Activated T-cell treated with anti-CD3 and anti-CD28 coated beads, Interleukin-2, amount 50 U/mL, for 4 hours (primary cell): ENCODE measurements at places on chromosomes 7 and 10.

GRCh38 chr7:104127204-104127603, 80.6 kb downstream of the ORC5 start:
- DNase-seq = no peak

GRCh38 chr10:5274795-5275194, 78.2 kb downstream of the AKR1C4 start:
- DNase-seq = no peak

DNA sequence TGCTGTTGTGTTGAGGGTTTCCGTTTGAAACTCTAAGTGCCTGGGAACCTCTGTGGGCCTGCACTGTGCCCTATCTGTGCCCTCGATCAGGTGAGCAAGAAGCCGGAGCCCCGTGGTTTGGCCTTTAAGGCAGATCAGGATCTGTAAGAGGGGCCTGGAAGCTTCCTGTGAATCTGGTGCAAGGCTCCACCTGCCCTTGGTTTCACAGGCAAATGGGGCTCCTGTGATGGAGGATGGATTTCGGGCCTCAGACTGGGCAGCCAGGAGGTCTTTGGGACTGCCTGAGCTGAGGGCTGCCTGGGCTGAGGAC, 21.6 kb downstream of the SCART1 start:
- DNase-seq = no peak

DNA sequence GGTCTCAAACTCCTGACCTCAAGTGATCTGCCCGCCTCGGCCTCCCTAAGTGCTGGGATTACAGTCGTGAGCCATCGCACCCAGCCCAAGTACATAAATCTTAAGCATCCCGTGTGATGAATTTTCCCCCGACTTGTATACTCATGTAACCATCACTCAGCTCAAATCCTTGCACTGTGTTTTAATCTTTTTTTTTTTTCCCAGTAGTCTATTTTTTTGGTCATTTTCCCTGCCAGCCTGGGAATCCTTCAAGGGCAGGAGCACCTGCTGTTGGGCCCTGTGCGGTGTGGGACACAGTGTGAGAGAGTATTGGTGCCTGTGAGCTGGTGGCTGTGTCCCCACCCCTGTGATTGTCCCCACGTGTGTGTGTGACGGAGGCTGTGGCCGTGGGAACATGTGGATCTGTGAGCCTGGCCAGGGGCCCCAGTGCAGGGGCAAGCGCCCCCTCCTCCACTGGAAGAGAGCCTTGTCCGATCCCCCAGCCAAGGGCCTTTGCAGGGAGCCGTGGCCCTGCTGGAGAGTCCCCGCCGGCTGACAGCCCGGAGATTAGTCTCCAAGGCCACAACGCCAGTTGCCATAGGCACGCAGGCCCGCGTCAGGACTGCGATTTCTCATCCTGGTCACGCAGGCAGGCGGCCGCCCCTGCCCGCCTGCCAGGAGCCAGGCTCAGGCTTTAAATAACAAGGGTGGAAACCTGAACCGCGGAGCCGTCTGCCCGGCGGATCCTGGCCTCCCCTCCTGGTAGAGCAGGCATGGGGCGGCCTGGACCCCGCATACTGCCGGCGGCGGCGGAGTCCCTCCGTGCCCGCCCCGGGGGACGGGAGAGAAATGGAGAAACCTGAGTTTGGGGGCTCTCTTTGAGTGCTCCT, 26.5 kb downstream of the GTF2IRD1 start:
- DNase-seq = no peak

DNA sequence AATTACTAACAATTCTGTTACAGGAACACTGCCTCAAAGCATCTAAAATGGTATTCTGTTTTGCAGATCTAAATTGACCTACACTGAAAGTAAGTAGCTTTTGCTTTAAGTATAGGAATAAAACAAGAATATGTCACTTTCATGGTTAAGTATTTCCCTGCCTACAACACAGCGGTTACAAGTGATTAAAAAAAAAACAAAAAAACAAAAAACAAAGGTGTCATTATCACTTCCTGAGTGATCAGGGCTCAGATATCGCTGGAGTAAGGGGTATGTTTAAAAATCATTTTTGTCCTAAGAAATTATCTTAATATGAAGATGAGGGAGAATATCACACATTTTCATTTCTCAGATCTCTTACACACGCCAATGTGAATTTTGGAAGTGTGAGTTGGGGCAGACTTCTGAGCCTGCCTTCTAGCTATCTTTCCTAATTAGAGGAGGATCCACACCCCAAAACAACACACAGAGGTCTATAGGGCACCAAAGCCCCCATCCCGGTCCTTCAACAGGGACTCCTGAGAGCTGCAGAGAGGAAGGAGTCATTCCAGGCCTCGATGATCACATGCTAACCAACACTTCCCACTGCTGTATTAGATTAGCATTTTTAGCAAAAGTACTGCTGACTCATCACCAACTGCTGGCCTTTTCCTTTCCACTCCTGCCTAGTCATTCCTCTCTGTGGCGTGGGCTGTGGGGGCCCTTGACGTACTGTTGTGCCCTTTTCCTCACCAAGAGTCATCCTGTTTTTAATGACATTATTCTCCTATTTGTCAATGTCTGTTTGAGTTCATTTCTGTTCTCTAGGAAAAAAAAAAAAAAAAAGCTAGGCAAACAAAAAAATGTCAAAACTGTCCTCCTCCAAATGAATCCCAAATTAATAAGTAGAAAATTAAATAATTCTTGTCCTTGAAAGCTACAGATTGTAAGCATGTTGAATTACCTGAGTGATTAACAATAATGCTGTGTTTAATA, 31.2 kb downstream of the PRTFDC1 start:
- DNase-seq = peak; percentile 29

- DNase-seq = peak; percentile 87
These were observed 36.7 kb upstream of the KCTD7 start for GRCh38 chr7:66591799-66592596.
